ENCODE measurements at places on chromosomes 5 and 9. TPM values are rescaled to one million over a fixed set of nuclear protein-coding genes. Genes with fewer than 3 reads are reported as not detected.
A peak's percentile ranks its signal among the peaks of the same experiment; 100 is the strongest.

GRCh38 chr9:115712981-115713380 is 440.6 kb upstream of the PAPPA start:
- no peak for DNase-seq

Gene HNRNPAB
- 79.5 TPM for total RNA-seq

DNA sequence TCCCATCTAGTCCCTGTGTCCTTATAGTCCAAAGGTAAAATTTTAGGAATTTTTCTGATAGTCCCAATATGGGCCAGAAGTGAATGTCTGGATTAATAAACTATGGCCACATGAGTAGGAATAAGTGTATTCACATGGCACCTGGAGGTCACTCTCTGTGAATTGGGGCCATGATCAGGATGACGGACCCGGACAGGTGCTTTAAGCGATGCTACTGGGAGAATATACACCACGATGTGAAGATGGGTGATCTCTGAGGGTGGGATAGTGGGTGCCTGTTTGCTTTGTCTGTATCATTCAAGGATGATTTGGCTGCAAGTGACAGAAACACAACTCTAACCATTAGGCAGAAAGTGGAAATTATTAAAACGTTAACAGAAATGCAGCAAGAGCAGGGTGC is 101.2 kb downstream of the UGCG start:
- DNase-seq, result no peak

- DNase-seq, result no peak
Measured at GRCh38 chr5:140262221-140262620, 40.7 kb downstream of the PFDN1 start.

Gene CCL28
- total RNA-seq, result 14.8 TPM

DNA sequence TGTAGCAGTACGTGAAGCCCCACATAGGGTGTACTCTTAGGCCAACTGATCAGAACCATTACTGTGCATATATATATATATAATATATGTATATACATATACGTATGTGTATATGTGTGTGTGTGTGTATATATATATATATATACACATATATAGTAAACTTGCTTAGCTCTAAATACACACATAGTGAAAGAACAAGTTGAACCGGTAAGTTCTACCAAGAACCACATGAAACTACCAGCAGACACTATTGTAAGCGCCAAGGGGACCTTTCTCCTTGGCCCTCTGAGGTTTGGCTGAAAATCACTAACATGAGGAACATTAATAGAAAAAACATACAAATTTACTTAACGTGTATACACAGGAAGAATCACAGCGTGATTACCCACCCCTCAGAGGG is 1.8 kb upstream of the TARS1 start:
- DNase-seq, result no peak

DNA sequence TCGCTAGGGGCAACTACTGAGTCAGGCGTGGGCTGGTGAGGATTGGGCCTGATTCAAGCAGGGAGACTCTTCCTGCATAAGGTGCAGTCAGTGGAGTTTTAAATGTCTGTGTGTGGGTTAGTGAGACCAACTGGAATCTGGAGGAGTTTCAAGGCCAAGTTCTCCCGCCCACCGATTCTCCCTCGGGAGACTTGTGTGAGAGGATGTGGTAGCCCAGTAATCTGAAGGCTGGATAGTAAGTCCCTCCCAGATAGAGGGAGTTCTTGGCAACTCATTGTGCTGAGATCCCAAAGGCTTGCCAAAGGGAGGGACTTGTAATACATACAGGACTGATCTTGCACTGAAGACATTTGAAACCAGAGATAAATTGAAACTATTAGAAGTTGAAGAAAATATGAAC is 51.8 kb downstream of the WDR36 start:
- no peak for DNase-seq

- DNase-seq, result no peak
Measured at GRCh38 chr9:102253099-102253498, 514.7 kb upstream of the GRIN3A start.

GRCh38 chr5:55773057-55773456 is 35.2 kb downstream of the DDX4 start:
- DNase-seq, result no peak

DNA sequence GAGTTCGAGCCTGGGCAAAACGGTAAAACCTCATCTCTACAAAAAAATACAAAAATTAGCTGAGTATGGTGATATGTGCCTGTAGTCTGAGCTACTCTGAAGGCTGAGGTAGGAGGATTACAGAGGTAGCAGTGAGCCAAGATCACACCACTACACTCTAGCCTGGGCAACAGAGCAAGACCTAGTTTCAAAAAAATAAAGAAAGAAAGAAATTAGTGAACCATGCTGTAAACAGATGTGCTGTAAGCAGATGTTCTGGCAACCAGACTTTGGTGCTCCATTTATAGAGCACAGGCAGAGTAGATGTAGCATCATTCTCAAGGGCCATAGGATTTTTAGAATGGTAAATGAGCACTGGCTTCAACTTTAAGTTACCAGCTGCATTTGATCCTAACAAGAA is 115.4 kb downstream of the ST8SIA4 start:
- DNase-seq, result no peak

DNA sequence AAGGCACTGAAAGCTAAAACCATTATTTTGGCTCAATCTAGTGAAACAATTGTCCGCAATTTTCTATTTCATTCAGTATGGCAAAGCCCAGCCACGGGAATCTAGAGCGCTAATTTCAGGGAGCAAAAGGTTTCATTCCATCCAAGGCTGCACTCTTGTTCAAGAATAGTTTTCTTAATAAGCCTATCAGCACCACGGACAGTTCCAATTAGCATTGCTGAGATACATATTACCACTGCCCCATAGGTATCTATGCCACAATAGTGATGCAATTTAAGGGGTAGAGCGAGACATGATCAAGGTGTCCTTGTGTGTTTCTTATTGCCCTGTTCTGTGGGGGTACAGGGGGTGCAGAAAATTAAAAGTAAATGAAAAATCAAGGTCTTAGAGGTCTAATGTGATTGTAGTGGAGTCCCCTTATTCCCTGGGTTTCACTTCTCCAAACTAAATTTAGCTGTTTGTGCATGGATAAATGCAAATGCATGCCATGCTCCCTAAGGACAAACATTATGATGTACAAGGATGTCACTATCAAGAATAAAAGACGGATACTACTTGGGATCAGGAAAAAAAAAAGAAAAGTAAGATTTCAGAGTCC is 45.5 kb downstream of the SPOCK1 start:
- DNase-seq, result no peak

GRCh38 chr5:159178978-159179377 is 30.4 kb downstream of the RNF145 start:
- peak; percentile 19 for DNase-seq

DNA sequence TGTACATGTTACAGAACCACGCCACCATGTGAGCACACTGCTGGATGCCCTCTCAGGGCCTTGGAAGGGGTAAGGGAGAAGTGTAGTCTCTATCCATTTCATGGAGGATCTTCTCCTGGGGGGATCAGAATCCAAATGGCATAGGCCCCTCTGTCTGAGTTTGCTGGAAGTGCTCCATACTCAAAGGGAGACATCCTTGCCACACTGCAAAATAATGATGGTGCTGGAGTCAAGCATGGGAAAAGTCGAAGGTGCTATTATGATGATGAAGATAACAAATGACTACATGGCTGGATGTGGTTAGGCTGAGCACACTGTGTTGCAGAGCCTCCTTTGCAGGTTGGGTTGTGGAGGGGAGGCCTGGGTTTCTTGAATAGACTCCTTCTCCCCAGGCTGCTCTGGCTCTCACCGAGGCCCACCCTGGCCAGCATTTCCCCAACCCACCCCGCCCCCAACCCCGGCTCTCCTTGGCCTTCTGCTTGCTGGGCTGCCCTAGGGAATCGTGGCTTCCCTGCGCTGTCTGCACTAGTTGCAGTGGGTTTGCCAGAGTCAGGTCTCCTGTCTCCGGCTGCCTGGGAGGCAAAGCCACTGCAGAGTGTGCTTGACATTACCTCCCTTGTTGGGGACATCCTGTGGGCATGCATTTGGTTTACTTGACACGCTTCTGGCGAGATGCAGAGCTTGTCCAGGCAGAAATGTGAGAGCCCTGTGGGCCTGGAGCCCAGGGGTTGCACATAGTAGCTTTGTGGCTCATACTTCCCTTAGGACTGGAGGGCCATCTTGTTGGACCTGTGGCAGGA is 3.0 kb downstream of the MVB12B start:
- no peak for DNase-seq

- no peak for DNase-seq
Measured at GRCh38 chr5:96758621-96759020, 49.1 kb downstream of the ERAP1 start.

Gene CDC25C
- total RNA-seq, result 0.37 TPM

GRCh38 chr5:95818181-95819147 is 4.1 kb downstream of the GLRX start:
- no peak for DNase-seq

Gene CLIC3
- total RNA-seq, result 1.0 TPM

GRCh38 chr5:105840800-105841199 is 1829.9 kb downstream of the EFNA5 start:
- DNase-seq, result no peak

Gene SPATA31A3
- total RNA-seq, result not detected

Gene DIPK1B
- total RNA-seq, result 1.3 TPM

Gene SLC36A3
- total RNA-seq, result not detected

- DNase-seq, result no peak
Measured at GRCh38 chr9:76756268-76756640, 8.0 kb upstream of the PCA3 start.

- no peak for DNase-seq
Measured at GRCh38 chr5:83714810-83715209, 5.8 kb downstream of the HAPLN1 start.

DNA sequence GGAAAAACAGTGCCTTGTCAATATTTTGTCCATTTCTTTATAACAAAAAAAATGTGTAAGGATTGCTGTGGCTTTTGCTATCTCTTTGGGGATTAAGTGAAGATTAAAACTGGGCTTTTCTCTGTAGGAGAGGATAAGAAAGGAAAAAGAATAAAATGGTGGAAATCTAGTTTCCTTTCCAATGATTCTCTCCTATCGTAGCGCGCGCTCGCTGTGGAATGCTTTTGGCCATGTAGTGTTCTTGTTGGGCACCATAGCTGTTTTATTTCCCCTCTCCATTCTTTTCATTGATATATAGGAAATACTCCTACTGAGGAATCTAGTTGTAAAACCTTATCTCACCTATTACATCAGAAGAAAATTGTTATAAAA is 1.5 kb downstream of the STXBP1 start:
- DNase-seq, result no peak

DNA sequence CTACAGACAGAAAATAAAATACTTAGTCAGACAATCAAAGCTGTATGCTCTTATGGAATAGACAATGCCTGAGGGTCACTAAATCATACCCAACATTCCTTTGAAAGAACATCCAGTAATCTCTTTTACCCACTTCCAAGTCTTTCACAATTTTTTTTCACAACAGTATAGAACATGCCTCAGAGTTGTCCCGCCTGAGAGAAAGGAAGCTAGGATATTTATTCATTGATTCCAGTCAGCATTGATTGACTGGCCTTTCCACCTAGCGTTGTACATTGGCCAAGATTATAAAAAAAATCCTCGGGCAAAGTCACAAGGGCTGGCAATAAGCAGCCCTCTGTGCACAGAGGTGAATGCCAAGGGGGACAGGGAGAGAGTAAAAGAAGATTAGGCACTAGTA is 318.1 kb upstream of the PIK3R1 start:
- DNase-seq, result no peak

Gene ANKRD18B
- not detected for total RNA-seq

DNA sequence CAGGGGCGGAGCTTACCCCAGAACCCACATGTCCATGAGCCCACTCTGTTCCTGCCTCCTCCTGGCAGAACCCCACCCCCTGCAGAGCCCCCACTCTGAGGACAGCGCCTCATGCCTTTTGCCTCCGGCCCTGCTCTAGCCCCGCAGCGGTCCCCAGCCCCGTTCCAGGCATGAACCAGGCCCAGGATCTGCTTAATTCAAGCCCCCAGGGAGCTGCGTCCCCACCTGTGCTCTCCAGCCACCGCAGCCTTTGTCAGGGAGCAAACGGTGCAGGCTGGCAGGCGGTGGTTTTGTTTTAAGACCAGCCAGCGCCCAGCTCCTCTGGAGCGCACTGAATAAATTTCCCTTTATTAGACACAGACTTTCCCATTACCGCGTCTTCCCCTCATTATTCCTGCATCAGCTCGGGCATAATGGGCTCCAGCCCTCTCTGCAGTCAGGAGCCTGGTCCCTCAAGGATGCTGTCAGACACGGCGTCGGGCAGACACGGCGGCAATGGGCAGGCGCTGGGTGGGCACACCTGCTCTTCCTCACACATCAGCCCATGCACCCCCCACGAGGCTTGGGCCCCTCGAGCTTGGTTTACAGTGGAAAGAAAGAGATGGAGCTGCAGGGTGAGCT is 137.6 kb downstream of the OLFM1 start:
- DNase-seq, result no peak

DNA sequence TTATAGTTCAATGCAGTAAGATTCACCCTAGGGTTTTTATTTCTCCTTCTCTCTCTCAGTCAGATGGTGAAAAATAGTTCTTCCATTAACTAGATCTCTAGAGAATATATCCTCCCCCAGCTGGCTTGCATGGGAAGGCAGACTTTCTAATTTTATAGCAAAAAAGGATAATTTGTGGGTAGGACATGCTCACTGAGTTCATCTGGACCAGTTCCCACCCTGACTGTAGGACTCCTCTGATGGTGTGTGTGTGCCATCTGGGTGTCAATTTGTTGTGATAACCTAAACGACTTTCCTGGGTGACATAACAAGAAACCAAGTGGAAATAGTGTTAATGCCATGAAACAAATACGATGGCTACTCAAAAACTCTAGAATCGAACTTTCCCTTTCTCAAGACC is 44.9 kb downstream of the APBA1 start:
- DNase-seq, result no peak

Data from CD4-positive, CD25-positive, alpha-beta regulatory T cell (primary cell).